Right renal cortex interstitium (tissue), 3 donors: ENCODE measurements at places on chromosomes 7 and 10. TPM values are rescaled to one million over a fixed set of nuclear protein-coding genes. Genes with fewer than 3 reads are reported as not detected.
A peak's percentile ranks its signal among the peaks of the same experiment; 100 is the strongest.

The OIT3 gene
- 3.2 TPM for polyA plus RNA-seq

DNA sequence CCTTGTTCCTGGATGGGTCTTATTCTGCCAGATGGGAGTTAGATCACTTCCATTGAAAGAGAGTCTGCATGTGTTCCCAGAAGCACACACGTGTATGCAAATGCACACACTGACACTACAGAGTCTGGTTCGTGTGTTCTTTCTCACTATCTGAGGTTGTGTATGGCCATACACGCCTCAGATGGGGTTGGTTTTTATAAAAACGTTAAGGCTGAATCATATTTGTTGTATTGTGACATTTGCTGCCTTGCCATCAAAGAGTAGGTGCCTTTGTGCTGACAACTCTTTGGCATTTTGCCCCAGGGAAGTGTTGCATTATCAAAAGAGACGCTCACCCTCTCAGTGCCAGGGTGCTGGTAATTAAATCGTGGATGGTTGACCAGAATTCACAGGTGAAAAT lies 37.7 kb upstream of the HDAC9 start:
- DNase-seq = no peak

GRCh38 chr10:62514079-62514693 lies 140.0 kb downstream of the ZNF365 start:
- DNase-seq = no peak

- DNase-seq = no peak
Observed at GRCh38 chr10:92047215-92047614, 123.6 kb downstream of the BTAF1 start.

The MSS51 gene
- polyA plus RNA-seq = 1.8 TPM

DNA sequence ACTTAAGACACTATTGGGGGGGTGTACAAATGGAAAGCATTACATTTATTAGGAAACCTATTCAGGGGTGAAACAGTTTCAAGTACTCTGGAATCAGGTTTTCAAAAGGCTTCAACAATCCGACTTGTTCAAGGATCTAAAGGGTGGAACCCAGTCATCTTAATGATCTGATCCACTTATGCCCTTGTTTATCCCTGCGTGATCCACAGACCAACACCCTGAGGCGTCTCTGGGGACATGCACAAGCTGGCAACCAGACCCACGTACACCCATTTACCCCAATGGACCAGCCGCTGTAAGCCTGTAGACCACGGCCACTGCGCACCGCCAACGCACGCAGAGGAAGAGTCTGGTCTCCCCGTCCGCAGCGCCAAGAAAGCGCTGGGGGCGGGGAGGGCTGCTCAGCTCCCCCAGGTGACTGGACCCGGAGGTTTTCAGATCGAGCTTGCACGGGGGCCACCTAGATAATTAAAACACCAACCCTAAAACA lies 13.4 kb downstream of the HNRNPF start:
- no peak for DNase-seq

The KDM7A gene
- polyA plus RNA-seq = 11.8 TPM

GRCh38 chr10:84200537-84201243 lies 6.4 kb downstream of the CDHR1 start:
- no peak for DNase-seq

DNA sequence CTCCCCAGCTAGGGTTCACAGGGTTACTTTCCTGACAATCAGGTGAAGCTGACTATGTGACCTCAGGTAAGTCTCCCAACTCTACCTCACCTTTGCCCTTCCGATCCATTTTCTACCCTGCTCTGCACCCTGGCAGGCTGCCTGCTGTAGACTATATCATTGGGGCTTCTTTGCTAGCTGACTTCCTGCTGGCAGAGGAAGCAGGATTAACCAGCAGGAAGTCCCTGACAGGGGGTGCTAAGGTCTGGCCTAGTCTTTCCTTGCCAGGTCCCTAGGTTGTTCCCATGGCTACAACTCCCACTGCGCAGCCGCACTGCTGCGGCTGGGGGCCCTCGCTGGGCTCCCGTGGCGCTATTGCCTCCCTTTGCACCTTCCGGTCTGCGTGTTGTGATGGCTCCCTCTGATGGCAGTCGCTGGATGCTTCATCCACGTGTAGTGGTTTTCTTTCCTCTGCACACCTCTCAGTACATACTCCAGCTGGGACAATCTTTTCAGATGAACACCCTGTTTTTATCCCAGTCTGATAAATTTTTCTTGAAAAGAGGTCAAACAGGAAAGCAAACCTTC lies 365.9 kb downstream of the REEP3 start:
- no peak for DNase-seq

The PLPP4 gene
- polyA plus RNA-seq = 6.2 TPM

- no peak for DNase-seq
Observed at GRCh38 chr7:73921623-73922528, 60.9 kb downstream of the TMEM270 start.

The MYL7 gene
- 12.5 TPM for polyA plus RNA-seq

GRCh38 chr10:105023211-105024111 lies 382.4 kb downstream of the SORCS3 start:
- DNase-seq = no peak

The PON1 gene
- polyA plus RNA-seq = 0.92 TPM

The SPRN gene
- 3.2 TPM for polyA plus RNA-seq

The FMC1 gene
- 20.9 TPM for polyA plus RNA-seq

DNA sequence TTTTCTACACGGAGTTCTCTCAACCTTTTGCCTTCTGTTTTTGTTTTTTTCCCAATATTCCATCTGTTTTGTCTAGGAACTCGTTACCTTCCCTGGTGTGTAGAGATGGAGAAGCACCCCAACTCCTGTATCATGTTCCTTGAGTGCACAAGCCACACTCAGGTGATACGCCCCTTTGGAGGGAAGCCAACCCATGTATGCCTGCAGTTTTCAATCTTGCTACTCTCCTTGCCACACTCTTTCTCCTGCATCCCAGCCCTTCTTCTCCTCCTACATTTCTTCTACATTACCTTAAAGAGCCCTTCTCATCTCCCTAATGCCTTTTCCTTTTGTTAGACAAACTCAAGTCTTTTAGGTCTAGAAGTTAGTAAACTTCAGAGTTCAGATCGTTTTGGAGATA lies 10.2 kb upstream of the SP4 start:
- no peak for DNase-seq

DNA sequence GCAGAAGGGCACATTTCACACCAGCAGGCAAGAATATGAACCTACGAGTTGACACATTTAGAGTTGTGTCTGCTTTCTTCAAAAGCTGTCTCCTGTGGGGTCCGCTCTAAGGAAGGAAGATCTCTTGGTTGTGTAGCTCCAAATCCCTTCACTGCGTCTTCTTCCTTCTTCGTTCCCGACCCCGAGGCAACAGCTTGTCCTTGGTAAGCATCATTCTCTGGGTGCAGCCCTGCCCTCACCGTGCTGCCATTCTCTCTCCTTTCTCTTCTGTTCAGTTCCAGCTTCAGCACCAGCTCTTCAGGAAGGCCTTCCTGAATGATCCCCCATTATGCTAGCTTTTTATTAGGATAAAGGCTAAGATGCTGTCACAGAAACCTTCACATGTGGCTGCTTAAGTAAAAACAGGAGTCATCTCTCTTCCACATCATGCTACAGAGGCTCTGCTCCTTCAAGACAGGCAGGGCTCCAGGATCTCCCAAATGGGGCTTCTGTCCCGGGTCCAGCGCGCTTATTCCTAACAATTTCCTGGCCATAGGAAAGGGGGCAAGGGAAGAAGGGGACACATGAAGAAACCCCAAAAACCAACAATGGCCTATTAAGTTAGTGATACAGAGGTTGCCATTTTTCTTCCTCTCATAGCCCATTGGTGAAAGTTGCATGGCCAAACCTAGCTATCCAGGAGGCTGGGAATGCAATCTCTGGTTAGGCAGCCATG lies 52.2 kb upstream of the SHH start:
- DNase-seq = no peak

The STMP1 gene
- polyA plus RNA-seq = 78.2 TPM

GRCh38 chr7:82044497-82045080 lies 274.7 kb upstream of the HGF start:
- peak; percentile 29 for DNase-seq

The LRMDA gene
- 21.7 TPM for polyA plus RNA-seq

DNA sequence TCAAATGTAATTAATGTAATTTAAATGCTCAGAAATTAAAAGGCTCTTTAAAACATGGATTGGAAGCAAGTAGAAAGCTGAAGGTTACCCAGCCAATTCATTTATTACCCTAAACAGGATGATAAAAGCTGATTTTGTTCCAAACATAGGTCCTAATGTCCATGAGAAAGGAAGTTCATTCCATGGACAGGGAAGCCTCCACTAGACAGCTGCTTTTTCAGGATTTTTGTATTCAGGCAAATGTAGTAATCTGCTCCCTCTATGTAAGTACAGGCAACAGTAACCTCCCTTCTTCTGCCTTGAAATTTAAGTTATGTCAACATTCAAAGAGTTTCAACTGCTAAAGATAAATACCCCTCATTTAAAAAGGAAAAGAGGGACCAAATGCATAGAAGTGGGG lies 123.0 kb upstream of the WNT16 start:
- DNase-seq = no peak

GRCh38 chr10:95441547-95441923 lies 119.6 kb downstream of the SORBS1 start:
- DNase-seq = no peak

DNA sequence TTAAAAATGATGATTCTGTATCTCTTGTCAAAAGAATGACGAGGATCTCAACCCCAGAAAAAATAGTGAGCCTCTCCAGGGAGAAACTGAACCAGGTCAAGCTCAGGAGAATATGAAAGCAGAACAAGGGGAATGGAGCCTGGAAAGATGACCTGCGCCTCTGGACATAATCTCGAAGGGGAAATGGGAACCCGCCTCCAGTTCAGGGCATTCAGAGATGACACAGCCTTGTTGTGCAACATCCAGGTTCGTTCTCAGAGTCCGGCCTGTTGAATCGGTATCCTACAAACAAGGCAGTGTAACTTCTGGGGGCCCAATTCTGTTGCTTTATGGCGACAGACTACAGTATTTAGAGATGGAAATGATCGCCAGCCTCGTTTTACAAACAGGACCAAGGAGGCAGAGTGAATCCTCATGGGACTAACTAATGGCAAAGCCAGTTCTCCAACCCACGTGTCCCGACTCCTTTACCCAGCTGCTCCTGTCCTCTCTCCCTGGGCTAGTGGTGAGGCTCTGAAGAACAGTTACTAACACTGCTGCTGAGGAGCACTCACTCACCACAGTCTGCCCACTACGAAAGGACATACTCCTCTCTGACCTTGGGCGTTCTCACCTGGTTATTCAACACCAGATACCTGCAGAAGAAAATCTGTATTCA lies 67.6 kb downstream of the JAZF1 start:
- DNase-seq = no peak
